ENCODE measurements at places on chromosomes 13 and 19.

DNA sequence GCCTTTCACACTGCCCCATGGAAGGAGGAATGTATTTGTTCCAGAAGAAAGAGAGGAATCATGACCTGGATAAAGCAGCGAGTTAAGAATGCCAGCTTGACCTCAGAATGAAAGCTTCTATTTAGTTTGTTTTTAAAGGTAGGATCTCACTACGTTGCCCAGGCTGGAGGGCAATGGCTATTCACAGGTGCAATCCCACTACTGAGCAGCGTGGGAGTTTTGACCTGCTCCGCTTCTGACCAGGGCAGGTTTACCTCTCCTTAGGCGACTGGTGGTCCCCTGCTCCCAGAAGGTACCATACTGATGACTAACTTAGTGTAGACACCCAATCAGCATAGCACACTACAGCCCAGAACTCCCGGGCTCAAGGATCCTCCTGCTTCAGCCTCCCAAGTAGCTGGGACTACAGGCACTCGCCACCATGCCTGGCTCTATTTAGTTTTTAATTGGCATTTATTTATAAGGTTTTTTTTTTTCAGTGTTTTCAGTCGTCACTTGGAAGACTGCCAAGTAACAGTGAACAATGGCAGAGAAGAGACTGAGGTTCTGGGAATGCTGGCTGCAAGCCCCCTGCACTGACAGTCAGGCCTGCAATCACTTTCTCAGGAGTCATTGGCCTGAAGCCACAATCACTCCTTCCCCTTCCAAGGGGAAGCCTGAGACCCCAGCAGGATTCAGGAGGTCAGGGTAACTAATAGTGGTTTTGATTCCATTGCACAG lies 73.1 kb downstream of the EPS15L1 start:
- no peak for DNase-seq

DNA sequence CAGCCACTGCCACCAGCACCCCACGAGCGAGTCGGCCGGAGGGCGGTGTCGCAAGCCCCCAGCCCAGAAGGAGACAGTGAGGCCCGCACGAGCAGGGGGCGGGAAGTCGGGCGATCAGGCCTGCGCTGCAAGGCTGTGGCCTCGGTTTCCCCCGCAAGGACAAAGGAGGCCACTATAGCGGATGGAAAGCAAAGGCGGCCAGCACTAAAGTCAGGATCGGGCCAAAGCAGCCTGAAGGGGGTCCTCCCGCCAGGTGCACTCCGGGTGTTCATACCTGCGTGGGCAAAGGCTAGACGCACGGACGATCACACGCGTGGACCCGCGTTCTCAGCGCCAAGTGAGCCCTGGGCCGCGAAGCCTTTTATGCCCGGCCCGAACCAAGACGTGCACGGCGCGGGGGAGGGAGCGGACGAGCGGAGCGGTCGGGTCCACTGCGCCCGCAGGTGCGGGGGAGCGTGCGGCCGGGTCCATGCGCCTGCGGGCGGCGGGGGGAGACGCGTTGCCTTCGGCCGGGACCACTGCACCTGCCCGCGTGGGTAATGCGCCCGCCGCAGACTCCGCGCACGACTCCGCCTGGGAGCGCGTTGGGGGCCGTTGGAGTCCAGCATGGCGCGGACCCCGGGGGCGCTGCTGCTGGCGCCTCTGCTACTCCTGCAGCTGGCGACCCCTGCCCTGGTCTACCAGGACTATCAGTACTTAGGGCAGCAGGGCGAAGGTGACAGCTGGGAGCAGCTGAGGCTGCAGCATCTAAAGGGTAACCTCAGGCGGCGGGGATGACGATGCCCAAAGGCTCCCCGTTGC lies at the start of the genes PRDX2 and THSD8:
PRDX2 (minus strand) TSS at position 335 of the 801 bp plus-strand sequence. CDS start 539 bp downstream, outside the sequence.
THSD8 (plus strand) TSS at position 604 of the 801 bp plus-strand sequence; CDS start at position 607, 3 bp downstream.
- peak; percentile 55 for DNase-seq

GRCh38 chr13:20373861-20374260 lies 141.7 kb upstream of the GJB6 start:
- no peak for DNase-seq

GRCh38 chr19:46081928-46082727 lies 41.3 kb upstream of the IGFL4 start:
- no peak for DNase-seq

DNA sequence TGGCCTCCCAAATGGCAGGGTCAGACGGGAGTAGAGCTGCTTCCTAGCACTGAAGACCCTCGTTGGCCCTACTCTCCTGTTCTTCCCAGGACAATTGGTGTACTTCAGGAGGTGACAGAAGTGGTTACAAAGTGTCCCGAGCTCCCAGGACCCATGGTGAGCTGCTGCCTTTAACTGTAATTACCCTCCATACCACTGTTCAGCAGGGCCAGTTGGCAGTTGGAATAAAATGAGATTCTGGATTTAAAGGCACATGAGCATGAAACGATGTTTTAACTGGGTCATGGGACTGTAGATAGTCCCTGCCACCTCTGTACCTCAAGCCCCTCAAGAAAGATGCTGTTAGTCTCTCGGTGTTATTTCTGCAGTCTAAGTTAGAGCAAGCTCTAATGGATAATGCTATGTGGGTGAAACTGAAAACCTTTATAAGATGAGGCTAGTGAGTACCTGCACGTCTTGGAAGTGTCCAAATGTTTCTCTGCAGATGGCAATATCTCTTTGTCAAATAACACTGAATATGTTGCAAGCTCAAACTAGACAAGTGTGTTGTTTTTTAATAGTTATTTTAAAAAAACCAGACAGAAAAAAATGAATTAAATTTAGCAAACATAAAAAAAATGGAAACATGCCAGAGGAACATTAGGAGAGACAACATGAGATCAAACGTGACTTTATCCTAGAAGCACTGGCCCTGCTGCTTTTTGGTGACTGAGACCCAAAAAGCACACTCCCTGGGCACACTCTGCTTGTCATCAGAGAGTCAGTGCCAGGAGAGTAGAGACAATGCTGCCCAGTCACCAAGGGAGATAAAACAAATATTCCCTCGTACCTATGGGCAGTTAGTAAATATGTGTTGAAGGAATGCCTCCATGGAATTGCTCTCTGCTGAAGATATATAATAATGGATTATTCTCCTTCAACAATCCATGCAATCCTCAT lies 266.3 kb downstream of the LMO7 start:
- no peak for DNase-seq

- DNase-seq, result no peak
These were observed 171.4 kb downstream of the OXGR1 start for GRCh38 chr13:96822895-96823294.

GRCh38 chr19:51439021-51439465 lies 19.2 kb downstream of the SIGLEC8 start:
- DNase-seq, result no peak

DNA sequence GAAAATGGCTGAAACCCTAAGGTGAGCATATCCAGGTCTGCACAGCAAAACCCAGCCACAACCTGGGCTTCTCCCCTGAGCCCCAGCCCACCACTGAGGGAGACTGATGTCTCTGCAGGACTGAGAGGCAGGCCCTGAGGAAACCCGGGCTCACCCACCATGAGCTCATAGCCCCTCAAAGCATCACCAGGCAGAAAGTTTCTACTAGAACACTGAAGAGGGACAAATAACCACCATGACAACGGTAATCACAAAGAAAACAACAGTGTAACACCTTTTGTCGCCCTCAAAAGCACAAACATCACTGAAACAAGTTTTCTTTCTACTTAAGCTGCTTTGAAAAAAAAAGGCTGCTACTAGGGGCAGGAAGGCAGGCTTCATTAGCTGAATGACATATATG lies 29.8 kb downstream of the TSHZ3 start:
- no peak for DNase-seq

DNA sequence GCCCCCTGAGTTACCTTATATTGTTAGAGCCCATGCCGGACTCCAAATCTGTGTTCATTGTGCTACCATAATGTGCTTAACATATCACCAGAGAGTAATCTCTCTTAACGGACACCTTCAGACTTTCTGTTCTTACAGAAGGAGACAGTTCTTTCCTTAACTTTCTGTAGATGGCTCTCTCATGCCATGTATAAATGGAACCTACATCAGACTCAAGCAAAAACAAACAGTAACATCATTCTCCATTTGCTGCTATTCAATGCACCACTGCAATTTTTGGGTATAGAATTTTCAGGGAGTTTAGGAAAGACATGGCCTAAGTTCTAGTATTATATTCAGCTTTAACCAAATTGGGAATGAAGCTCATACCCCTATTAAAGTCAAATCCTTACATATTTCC lies 12.6 kb upstream of the UGGT2 start:
- no peak for DNase-seq

DNA sequence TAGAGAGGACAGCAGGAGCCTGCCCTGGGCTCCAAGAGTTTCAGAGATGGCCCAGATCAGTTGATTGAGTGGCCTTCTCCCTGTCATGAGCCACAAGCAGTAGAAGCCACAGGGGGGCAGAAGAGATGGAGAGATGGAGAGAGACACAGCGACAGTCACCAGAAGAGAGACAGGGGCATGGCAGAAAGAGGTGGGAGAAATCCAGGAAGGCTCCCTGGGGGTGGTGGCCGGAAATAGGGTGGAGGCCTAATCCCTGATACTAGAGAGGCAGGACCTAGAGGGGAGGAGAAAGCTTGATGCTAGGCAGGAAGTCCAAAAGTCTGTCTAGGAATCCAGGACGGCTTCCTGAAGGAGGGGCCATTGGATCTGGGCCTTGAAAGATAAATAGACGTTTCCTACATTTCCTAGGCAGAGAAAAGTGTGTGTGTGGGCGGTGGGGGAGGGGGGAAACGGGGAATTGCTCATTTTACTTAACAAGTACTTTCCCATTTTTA lies 9.6 kb upstream of the TPM4 start:
- no peak for DNase-seq

- DNase-seq, result no peak
These were observed 13.4 kb downstream of the ZNF20 start for GRCh38 chr19:12126707-12127106.

GRCh38 chr13:50387051-50387581 lies 371.9 kb downstream of the KCNRG start:
- peak; percentile 70 for DNase-seq

DNA sequence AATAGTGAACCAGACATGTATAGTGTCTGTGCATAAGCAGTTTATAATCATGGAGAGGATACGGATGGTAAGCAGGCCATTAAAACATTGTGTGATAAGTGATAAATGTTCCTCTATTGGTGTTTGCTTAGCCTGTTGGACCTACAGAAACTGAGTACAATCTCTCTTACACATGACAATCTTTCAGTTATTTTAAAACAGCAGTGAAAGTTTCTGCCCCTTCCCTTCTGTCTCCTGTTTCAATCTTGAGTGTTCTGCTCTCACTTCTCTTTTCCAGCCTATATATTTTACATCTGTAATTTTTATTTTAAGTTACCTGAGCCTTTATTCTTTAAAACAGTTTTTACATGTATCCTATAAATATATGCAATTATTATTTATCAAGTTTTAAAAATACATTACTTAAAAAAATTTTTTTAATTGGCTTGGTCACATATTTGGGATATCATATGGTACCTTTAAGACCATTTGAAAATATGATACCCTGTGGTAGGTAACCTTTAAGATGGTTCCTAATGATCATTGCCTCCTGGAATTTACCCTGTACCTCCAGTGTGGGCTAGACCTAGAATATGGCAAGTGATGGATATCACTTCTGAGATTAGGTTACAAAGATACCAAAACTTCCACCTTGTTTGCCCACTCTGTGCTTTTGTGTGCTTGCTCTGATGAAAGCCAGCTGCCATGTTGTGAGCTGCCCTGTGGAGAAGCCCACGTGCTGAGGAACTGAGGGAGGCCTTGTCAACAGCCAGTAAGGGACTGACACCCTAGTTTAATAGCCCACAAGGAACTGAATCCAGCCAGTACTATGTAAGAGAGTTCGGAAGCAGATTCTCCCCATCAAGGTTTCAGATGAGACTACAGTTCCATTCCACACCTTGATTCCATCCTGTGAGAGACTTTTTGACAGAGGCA lies 99.3 kb downstream of the DHRS12 start:
- no peak for DNase-seq

DNA sequence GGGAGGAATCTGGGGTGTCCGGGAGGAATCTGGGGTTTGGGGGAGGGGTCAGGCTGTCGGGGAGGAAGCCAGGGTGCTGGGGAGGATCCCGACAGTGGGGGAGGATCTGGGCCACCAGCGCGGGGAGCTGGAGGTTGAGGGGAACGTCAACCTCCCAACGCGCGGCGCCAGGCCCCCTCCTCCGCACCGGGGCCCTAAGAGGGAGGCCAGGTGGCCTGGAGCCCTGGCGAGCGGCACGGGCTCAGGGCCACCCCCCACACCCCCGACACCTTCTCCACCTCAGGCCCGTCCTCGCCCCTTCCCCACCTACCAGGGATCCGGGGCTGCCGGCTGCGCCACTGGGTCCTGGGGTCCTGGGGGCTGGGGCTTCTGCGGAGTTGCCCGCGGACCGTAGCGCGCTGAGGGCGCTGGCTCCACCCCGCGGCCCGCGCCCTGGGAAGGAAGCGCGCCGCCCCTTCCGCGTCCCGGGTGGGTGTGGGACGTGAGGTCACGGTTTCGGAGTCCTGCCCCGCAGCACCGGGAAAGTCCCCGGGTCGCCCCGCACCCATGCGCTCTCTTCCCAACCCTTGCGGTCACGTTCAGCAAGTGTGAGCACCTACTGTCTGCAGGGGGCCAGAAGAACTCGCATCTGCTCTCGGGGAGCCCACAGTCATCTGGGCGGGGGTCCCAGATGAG lies at the start of gene TICAM1:
TICAM1 (minus strand) TSS at position 409 of the 675 bp plus-strand sequence. CDS start 13,335 bp downstream, outside the sequence.
- DNase-seq, result no peak

GRCh38 chr13:108360139-108360538 lies 90.6 kb downstream of the TNFSF13B start:
- no peak for DNase-seq

DNA sequence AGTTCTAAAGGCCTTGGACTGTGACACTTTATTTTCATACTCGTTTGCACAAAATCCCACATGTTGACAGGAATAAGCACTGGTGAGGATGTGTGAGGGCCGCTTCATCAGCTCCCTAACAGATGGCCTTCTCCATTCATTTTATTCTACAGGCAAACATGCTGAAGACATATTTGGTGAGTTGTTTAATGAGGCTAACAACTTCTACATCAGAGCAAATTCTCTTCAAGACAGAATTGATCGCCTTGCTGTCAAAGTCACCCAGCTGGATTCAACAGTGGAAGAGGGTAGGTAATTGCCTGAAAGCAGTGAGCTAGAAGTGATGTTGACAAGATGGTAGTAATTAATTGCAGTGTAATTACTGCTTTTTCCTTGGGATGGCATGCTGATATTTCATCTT lies 95.7 kb downstream of the GPR12 start:
- DNase-seq, result no peak

DNA sequence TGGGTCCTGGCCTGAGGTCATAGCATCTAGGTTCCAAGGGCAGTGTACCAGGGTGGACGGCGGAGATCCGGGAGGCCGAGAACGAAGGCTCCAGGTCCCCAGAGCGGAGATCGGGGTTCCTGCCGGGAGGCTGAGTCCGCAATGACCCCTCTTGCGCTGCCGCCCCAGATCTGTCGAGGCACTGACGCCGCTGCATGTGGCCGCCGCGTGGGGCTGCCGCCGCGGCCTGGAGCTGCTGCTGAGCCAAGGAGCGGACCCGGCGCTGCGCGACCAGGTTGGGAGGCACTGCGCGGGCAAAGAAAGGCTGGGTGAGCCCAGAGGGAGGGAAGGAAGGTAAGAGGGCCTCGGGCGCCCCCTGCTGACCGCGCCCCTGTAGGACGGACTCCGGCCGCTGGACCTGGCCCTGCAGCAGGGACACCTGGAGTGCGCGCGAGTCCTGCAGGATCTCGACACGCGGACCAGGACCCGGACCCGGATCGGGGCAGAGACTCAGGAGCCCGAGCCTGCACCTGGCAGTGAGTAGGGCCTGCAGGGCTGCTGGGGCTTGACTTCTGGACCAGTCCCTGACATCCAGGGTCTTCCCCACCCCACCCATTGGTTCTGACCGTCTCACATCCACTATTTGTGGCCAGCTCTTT lies 906 bp downstream of the ANKLE1 start:
- peak; percentile 33 for DNase-seq

Measured in NCI-H187 (cell line).